ENCODE measurements at places on chromosomes 5 and 9. TPM values are rescaled to one million over a fixed set of nuclear protein-coding genes. Genes with fewer than 3 reads are reported as not detected.

The GFI1B gene
- total RNA-seq = not detected

The RASGRF2 gene
- 0.14 TPM for total RNA-seq

The SLC45A2 gene
- 0.36 TPM for total RNA-seq

GRCh38 chr5:89005990-89006389 is 123.0 kb upstream of the MEF2C start:
- no peaks in the 10 kb centered on the region for H3K4me1 ChIP-seq
- H3K27me3 ChIP-seq = no peaks in the 10 kb centered on the region
- no peak for DNase-seq
- H3K36me3 ChIP-seq = peaks cover 3% of the 10 kb centered on the region
- no peak overlapping the region for H3K27ac ChIP-seq

The EIF4E1B gene
- total RNA-seq = not detected

GRCh38 chr5:67976891-67977601 is 238.5 kb upstream of the PIK3R1 start:
- H3K27ac ChIP-seq = no peak overlapping the region
- no peak for DNase-seq
- no peaks in the 10 kb centered on the region for H3K27me3 ChIP-seq
- no peak overlapping the region for H3K4me3 ChIP-seq
- peaks cover 5% of the 10 kb centered on the region for H3K4me1 ChIP-seq

- no peak overlapping the region for H3K27ac ChIP-seq
- no peaks in the 10 kb centered on the region for H3K36me3 ChIP-seq
- DNase-seq = no peak
- H3K27me3 ChIP-seq = peaks cover 19% of the 10 kb centered on the region
These were observed 11.9 kb upstream of the TNIP1 start for GRCh38 chr5:151092762-151093161.

DNA sequence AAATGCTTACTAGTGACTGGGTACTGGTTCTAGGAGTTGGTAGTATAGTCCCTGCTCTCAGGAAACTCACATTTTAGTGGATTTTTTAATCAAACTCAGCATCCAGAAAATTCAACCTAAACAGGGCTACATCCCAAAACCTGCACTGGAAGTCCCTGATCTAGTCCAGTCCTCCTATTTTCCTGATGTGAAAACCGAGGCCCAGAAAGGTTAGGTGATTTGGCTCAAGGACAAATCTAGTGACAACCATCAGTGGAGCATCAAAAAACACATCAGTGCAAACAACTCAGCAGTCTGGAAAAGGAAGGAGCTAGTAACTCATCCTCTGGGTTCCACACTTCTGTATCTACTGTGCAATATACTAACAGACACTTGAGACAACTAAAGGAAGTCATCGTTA is 38.2 kb downstream of the SERINC5 start:
- no peak overlapping the region for H3K4me3 ChIP-seq
- H3K27me3 ChIP-seq = no peaks in the 10 kb centered on the region
- H3K36me3 ChIP-seq = no peaks in the 10 kb centered on the region
- no peak for DNase-seq

The GHR gene
- total RNA-seq = 0.27 TPM

- H3K27me3 ChIP-seq = no peaks in the 10 kb centered on the region
- no peak for DNase-seq
- H3K36me3 ChIP-seq = no peaks in the 10 kb centered on the region
- H3K4me3 ChIP-seq = no peak overlapping the region
- H3K27ac ChIP-seq = no peak overlapping the region
These were observed 12.2 kb downstream of the LCN12 start for GRCh38 chr9:136964171-136964689.

The ANKRA2 gene
- 17.1 TPM for total RNA-seq

The ROPN1L gene
- 0.68 TPM for total RNA-seq

The MEF2C gene
- 46.0 TPM for total RNA-seq

- no peaks in the 10 kb centered on the region for H3K36me3 ChIP-seq
- H3K4me3 ChIP-seq = no peak overlapping the region
- H3K27me3 ChIP-seq = peaks cover 24% of the 10 kb centered on the region
- no peak for DNase-seq
- no peak overlapping the region for H3K27ac ChIP-seq
These were observed 7.4 kb upstream of the GLIPR2 start for GRCh38 chr9:36129139-36129538.

The RETREG1 gene
- total RNA-seq = 6.2 TPM

The C9orf153 gene
- total RNA-seq = 0.19 TPM

The TAF9 gene
- total RNA-seq = 55.3 TPM

The EGFL7 gene
- total RNA-seq = 14.1 TPM

DNA sequence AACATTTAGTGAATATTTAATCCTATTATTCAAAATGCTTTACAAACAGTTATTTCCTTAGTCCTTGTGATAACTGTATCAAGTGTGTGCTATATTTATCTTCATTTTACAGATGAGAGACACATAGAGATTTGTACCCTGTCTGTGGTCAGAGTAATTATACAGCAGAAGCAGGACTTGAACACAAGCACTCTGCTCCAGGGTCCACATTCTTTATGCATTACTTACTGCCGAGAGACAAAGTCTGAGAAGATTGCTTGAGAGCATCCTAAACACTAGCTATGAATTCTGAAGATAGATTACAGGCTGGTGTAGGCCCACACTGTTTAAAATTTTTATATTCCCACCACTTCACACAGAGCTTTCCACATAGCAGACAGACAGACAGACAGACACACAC is 926.1 kb upstream of the DMAC1 start:
- peaks cover 6% of the 10 kb centered on the region for H3K4me1 ChIP-seq

The CARD6 gene
- total RNA-seq = not detected

DNA sequence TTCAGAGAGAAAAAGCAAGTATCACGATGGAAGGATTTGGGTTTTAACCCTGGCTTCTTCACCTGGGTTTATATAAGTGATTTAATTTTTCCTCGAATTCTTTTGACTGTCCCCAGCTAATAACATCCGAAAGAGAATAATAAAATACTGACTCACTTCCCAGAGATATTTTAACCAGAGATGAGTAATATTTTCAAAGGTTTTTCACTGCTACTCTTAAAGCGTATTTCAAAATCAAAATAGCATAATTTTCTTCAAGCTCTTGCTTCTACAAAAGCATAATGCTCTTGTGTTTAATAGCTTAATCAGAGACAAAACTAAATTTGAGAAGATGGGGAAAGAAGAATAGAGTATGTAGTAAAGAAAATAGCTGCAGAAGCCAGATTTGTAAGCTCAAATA is 215.2 kb upstream of the PTGER4 start:
- H3K4me1 ChIP-seq = no peaks in the 10 kb centered on the region
- no peak overlapping the region for H3K27ac ChIP-seq
- peaks cover 16% of the 10 kb centered on the region for H3K27me3 ChIP-seq
- no peak overlapping the region for H3K4me3 ChIP-seq
- no peak for DNase-seq
- no peaks in the 10 kb centered on the region for H3K36me3 ChIP-seq

GRCh38 chr5:71938895-71939294 is 168.4 kb upstream of the MAP1B start:
- H3K27me3 ChIP-seq = no peaks in the 10 kb centered on the region
- DNase-seq = no peak
- peak overlapping the region; percentile 38 for H3K27ac ChIP-seq
- no peak overlapping the region for H3K4me3 ChIP-seq
- peaks cover 29% of the 10 kb centered on the region for H3K4me1 ChIP-seq
- H3K36me3 ChIP-seq = no peaks in the 10 kb centered on the region

DNA sequence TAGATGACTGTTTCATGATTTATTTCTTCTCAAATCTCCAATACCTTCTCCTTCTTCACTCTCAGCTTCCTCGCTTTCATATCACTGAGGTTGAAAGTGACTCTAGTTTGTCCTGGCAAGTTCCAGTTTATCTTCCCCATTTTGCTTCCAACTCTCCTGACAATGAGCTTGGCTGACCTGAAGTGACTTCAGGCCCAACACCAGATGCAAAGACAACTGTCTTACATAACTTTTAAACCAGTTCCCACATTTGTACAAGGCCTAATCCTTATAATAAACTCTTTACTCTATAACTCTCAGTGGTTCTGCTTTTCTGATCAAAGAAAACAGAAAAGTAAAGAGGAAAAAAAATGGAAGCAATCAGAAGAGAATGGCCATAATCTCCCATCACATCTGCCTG is 22.0 kb downstream of the GNG10 start:
- no peaks in the 10 kb centered on the region for H3K4me1 ChIP-seq
- no peaks in the 10 kb centered on the region for H3K27me3 ChIP-seq
- no peak overlapping the region for H3K4me3 ChIP-seq
- DNase-seq = no peak

DNA sequence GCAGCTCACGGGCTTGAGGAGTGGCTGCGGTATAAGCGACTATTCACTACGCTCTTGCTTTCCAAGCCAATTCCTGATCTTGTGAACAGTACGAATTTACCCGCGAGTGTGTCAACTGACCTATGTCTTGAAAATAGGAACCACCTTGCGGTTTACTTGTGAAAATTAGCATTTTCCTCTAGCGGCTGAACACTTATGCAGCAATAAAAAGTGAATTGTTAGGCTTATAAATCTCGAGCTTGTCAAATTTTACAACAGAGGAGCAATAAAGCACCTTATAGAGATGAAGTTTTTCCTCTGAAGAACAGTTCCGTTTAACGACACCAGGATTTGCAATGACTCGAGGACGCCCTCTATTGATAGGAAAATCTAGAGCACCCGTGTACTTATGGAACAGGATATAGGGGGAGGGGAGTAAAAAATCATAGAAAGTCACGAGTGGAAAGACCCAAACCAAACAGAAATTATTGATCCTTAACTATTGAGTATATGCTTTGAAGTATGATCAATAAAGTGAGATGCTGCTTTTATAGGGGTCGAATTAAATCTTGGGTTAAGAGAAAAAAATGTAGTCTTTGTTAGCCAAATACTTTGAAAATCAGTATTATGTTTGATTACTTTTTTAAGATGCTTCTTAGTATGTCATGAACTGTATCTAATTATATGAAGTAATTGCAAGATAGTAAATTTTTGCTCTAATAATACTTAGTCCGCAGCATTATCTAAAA is 1.9 kb upstream of the RGMB start:
- H3K27me3 ChIP-seq = peaks cover 12% of the 10 kb centered on the region
- H3K4me1 ChIP-seq = peaks cover 59% of the 10 kb centered on the region
- DNase-seq = peak; percentile 66
